ENCODE measurements at places on chromosomes 11 and 22. TPM values are rescaled to one million over a fixed set of nuclear protein-coding genes. Genes with fewer than 3 reads are reported as not detected.

DNA sequence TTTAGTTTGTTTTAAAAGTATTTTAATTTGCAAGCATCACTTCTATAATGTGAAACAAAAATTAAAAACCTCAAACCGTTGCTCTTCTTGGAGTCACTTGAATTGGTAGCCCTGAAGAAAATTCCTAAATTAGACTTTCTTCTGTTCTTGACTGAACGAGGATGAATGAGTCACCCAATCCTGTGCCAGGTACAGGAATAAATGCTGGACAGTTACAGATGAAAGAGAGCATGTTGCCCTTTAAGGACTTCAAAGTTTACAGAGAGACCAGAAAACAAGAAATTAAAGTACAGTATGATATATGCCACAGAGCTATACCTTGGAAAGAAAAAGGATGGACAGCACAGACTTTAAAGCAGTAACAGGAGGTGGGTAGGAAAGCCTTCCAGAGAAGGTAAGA lies 41.3 kb upstream of the CXCR5 start:
- H3K36me3 ChIP-seq: no peaks in the 10 kb centered on the region
- no peak overlapping the region for H3K27ac ChIP-seq
- no peak overlapping the region for H3K4me3 ChIP-seq
- no peak for DNase-seq
- no peaks in the 10 kb centered on the region for H3K4me1 ChIP-seq

Gene C11orf65
- total RNA-seq: 0.14 TPM

DNA sequence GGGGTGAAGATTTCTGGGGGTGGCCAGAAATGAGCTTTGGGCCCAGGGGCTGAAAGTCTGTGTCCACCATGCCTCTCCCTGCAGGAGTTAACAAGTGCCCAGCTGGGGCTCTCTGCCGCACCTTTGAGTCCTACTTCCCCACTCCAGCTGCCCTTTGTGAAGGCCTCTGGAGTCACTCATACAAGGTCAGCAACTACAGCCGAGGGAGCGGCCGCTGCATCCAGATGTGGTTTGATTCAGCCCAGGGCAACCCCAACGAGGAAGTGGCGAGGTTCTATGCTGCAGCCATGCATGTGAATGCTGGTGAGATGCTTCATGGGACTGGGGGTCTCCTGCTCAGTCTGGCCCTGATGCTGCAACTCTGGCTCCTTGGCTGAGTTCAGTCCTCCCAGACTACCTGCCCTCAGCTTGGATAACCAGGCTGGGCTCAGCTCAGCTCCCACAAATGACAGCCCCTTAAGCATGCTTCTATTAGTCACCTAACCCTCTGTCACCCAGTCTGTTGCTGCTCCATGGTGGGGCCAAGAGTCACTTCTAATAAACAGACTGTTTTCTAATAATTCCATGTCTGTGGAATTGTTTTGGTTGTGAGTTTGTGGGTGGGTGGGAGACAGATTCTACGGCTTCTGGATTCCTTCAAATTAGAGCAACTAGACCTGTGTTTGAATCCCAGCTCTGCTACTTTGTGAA lies 3.0 kb upstream of the INPPL1 start:
- no peaks in the 10 kb centered on the region for H3K27me3 ChIP-seq
- no peaks in the 10 kb centered on the region for H3K36me3 ChIP-seq
- no peak for DNase-seq
- peaks cover 60% of the 10 kb centered on the region for H3K4me1 ChIP-seq
- H3K4me3 ChIP-seq: no peak overlapping the region
- H3K27ac ChIP-seq: no peak overlapping the region

Gene HIKESHI
- 24.2 TPM for total RNA-seq

Gene ASPHD2
- 1.9 TPM for total RNA-seq

DNA sequence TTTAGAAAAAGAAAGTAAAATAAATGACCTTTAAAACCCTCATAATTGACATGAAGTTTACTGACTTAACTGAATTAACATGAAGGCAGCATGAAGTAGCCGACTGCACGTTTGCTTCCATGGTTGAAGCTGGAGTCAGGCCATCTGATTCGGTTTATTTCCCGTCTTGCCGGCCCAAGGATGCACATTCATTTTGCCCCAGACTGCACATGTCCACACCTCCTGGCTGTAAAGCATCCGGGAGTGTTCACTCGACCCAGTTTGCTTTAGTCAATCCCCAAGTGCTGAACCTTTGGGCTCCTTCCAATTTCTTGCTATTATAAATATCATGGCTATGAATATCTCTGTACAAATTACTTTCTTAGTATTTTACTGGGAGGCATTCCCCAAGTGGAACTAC lies 17.7 kb upstream of the TUB start:
- no peaks in the 10 kb centered on the region for H3K4me1 ChIP-seq
- H3K36me3 ChIP-seq: no peaks in the 10 kb centered on the region
- no peak for DNase-seq

GRCh38 chr11:1126935-1127663 lies 30.7 kb upstream of the MUC5AC start:
- peak; percentile 13 for DNase-seq
- no peak overlapping the region for H3K4me3 ChIP-seq

DNA sequence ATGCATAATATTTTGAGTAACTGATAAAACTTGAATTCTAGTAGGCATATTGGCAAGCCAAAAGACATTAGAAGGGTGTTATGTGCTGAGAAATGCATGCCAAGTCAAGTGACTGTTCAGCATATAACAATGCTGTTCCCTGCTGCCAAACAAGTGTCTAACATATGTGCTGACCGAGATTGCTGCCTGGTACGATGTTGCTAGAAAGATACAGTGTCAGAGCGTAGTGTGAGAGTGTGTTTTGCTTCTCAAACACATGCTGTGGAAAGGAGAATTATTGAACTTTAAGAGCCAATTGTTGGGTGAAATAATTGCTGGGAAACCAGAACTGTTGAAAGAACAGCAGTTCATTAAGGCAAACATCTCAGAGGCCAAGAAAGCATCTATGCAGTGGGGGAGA lies 71.3 kb upstream of the GRIA4 start:
- no peaks in the 10 kb centered on the region for H3K36me3 ChIP-seq
- DNase-seq: no peak
- H3K4me1 ChIP-seq: no peaks in the 10 kb centered on the region
- no peak overlapping the region for H3K27ac ChIP-seq
- no peaks in the 10 kb centered on the region for H3K27me3 ChIP-seq
- H3K4me3 ChIP-seq: no peak overlapping the region

DNA sequence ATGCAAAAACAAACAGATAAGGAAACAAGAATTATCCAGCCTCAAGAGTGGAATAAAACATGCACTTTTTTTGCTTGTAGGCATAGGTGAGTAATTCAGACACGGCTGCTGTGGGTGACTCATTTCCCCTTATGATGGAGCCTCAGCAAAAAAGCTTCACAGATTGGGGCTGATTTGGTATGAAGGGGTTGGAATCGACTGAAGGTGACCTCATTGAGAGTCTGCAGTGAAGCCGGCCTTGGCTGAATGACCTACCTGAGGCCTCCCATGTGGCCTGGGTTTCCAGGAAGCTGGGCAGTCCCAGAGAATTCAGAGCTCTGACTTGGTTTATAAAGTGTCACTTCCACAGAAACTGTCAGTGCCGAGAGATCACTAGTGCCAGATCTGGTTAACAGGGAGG lies 34.2 kb upstream of the VPREB1 start:
- peaks cover 26% of the 10 kb centered on the region for H3K4me1 ChIP-seq
- no peaks in the 10 kb centered on the region for H3K27me3 ChIP-seq
- no peak overlapping the region for H3K27ac ChIP-seq

DNA sequence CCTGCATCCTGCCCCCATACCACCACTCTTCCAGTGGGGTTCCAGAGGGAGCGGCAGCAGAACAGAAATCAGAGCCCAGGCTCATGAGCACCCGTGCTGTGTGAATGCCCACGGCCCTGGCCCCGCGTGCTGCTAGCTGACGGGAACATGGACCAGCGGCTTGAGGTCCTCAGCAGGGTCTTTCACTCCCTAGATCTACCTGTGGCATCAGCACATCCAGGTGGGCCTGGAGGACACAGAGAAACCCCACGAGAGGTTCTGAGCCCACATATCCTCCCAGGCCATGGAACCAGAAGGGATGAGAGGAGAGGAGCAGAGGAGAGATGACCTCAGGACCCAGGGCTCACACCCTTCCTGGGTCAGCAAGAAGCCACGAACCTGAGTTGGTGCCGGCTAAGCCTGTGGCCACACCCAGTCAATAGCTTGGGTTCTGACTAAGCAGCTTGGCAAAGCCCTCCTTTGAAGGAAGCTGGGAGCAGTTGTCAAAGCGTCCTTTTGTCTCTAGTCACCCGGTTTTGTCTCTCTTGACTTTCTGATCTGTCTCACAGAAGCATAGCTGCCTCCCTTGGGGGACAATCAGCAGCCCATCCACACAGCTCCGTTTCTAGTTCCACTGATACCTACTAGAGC lies 89.3 kb upstream of the LMO1 start:
- no peaks in the 10 kb centered on the region for H3K36me3 ChIP-seq
- H3K4me1 ChIP-seq: peaks cover 12% of the 10 kb centered on the region
- no peak overlapping the region for H3K27ac ChIP-seq
- H3K27me3 ChIP-seq: no peaks in the 10 kb centered on the region
- no peak overlapping the region for H3K4me3 ChIP-seq
- DNase-seq: no peak

DNA sequence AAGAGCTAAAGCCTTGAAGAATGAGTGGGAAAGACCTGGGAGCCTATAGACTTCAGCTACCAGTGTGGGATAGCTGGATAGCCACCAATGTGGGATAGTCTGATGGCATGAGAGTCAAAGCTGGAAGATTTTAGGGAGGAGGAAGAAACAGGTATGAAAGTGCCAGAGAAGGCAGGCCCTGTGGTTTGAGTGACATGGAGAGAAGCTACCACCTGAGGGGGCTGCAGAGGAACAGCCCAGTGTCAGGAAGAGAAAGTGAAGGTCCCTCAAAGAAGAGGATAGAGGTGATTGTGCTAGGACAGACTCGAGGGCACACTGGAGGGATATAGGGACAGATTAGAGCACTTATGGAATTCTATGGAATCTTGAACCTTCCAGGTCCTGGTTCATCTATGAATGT lies 23.1 kb upstream of the PAX6 start:
- no peaks in the 10 kb centered on the region for H3K4me1 ChIP-seq
- peaks cover 20% of the 10 kb centered on the region for H3K27me3 ChIP-seq
- no peak overlapping the region for H3K27ac ChIP-seq
- no peak overlapping the region for H3K4me3 ChIP-seq

DNA sequence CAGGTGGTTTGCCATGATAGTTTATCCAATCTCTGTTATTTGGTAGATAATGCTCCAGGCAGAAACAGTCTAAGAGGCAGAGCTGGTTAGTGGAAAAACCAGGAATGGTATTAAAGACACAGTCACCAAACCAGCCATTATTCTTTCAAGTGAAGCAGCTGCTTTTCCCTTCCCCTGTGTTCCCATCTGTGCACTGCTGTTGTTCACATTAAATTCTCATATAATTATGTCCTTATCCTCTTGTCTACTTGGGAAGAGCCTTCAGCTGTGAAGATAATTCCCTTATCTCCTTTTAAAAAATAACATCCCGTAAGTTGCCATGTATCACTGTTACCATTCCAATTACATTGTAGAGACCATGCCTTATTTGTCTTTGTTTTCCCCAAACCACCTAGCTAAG lies 5.2 kb upstream of the TBCEL start:
- no peak overlapping the region for H3K27ac ChIP-seq
- no peaks in the 10 kb centered on the region for H3K36me3 ChIP-seq
- peaks cover 4% of the 10 kb centered on the region for H3K4me1 ChIP-seq
- no peaks in the 10 kb centered on the region for H3K27me3 ChIP-seq

DNA sequence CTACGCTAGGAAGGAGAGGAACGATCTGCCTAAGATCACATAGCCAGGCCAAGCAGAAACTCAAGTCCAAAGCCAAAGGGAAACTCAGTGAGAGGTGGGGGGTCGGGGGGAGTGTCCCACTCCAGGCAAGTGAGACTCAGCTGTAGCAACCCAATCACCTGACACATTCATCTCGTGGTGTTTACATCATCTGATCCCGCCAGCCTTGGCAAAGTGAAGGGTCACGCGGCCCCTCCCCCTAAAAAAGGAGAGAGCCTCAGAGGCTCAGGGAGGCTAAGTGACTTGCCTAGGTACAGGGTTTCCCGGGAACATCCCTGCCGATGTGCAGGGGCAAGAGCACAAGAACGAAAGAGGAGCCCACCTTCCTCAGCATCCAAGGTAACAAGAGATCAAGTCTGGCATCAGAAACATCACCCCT lies 21.5 kb downstream of the MYH9 start:
- peak overlapping the region; percentile 74 for H3K27ac ChIP-seq
- no peaks in the 10 kb centered on the region for H3K27me3 ChIP-seq
- DNase-seq: no peak
- H3K4me1 ChIP-seq: peaks cover 96% of the 10 kb centered on the region
- no peak overlapping the region for H3K4me3 ChIP-seq

DNA sequence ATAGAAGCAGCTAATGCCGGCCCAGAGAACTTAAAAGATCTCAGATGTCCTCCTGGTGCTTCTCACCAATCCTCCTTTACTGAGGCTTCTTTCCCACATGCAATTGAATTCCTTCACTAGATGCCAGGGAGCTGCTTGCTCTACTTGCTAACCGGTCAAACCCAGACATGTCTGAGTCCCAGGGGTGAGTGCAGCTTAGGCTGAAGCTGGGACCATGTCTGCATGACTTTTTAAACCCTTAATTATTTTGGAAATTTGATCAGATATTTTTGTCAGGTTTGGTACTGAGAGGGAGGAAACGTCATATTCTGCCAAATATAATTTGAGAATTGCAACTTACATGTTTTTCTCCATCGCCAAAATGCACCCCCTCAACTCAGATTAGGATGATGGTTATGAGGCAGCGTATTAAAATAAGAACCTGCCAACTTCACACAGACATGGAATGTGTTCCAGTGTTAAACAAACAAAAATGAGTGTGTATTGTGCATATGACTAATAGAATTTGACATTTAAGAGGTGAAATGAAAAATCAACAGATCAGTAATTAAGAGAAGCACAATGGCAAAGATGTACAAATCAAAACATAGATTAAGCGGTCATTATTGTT lies 529.5 kb downstream of the ETS1 start:
- no peak overlapping the region for H3K27ac ChIP-seq
- peaks cover 17% of the 10 kb centered on the region for H3K4me1 ChIP-seq
- no peak overlapping the region for H3K4me3 ChIP-seq
- no peaks in the 10 kb centered on the region for H3K36me3 ChIP-seq
- no peak for DNase-seq
- H3K27me3 ChIP-seq: no peaks in the 10 kb centered on the region

Gene JOSD1
- total RNA-seq: 128 TPM

GRCh38 chr11:120893440-120894201 lies 130.3 kb upstream of the TBCEL start:
- H3K27ac ChIP-seq: no peak overlapping the region
- no peaks in the 10 kb centered on the region for H3K27me3 ChIP-seq
- H3K4me3 ChIP-seq: no peak overlapping the region
- DNase-seq: no peak

Gene GSTT4
- total RNA-seq: not detected

GRCh38 chr11:70948855-70949531 lies 303.4 kb downstream of the SHANK2 start:
- no peak overlapping the region for H3K27ac ChIP-seq
- no peak for DNase-seq
- no peaks in the 10 kb centered on the region for H3K27me3 ChIP-seq
- H3K4me1 ChIP-seq: no peaks in the 10 kb centered on the region
- H3K36me3 ChIP-seq: no peaks in the 10 kb centered on the region

Gene TMPRSS13
- 1.8 TPM for total RNA-seq

Gene RFPL1
- total RNA-seq: not detected

Data from natural killer cell (primary cell).